ENCODE measurements at places on chromosomes 12 and 14.

- DNase-seq = no peak
Measured at GRCh38 chr12:99195474-99195873, 452.1 kb upstream of the GARIN6 start.

DNA sequence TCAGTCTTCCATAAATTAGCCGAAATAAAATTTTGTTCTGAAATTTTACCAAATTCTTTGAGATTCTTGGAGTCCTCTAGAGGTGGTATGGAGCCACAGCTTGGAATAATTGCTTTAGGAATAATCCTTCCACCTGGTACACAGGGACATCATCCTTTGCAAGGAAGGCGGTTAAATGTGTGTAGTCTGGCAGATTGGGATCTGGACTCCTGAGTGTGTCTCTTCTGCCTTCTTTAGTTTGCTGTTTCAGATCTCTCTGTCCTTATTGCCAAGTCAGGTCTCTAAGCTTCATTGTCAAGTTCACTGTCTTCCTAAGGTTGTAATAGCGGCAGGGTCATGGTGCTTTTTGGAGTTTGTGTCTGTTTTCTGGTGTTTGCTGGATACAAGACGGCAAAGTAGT lies 393.9 kb upstream of the RGS6 start:
- DNase-seq = no peak

DNA sequence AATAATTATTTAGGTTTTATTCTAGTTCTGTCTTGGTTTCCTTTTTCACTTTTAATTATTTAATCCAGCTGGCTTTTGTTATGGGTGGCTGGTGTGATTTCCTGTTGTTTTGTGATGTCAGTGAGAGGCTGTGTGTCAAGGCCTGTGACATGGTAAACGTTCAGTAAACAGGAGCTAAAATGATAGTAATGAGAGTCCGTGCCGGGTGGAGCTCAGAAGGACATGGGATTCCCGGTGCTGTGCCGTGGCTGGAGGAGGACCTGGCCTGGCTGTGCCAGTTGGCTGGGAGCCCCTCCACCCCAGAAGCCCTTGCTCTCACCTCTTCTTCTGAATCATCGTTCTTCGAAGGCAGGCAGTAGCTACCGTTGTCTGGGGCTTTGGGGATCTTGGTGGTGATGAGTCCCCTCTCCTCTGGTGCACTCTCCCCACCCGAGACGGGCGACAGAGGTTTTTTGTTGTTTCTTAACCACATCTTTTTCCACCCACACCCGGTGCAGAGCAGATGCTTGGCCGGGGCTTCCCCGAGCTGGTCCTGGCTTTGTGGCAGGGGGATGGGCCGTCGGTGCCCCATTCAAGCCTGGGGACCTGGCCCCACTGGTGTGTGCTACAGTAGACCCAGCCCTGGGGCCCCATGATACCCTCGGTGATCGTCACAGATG lies 29.1 kb downstream of the SH2B3 start:
- peak; percentile 65 for DNase-seq

- no peak for DNase-seq
Measured at GRCh38 chr12:88579601-88580050, 645 bp downstream of the KITLG start.

GRCh38 chr14:77044783-77045237 lies 16.3 kb upstream of the IRF2BPL start:
- DNase-seq = peak; percentile 60

- peak; percentile 29 for DNase-seq
Measured at GRCh38 chr12:63151623-63152320, 771 bp upstream of the AVPR1A start.

DNA sequence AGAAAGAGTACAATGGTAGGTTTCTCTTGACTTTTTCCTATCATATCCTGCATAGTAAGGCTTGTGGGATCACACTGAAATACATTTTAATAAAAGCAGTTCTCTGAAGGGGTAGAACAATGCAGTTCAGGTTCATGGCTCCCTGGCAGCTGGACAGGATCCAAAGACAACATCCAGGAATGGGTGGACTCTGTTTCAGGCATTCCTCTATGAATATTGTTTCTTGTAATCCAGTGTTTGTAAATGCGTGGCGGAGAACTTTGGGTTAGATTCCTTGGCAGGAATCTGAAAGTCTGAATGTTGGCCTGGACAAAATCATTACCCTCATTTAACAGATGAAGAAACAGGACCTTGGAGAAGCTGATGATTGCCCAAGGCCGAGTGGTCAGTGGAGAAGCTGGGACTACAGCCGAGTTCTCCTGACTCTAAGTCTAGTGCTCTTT lies 43.5 kb downstream of the SYNE2 start:
- peak; percentile 83 for DNase-seq

DNA sequence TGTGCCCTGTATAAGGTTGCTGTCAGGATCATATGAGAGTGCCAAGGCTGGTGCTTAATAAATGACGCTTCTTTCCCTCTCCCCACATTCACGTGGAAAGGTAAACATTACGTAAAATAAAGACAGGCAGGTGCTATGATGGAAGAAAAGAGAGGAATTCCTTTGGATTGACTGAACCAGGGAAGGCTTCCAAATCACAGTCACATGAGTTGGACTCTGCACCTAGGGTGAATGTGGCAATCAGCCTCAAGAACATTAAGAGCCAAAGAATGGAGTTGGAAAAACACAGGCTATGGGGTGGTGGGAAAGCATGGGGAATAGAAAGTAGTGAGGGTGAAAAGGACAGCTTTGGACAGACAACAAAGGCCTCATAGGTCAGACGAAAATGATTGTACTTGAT lies 473.1 kb downstream of the VRK1 start:
- no peak for DNase-seq

DNA sequence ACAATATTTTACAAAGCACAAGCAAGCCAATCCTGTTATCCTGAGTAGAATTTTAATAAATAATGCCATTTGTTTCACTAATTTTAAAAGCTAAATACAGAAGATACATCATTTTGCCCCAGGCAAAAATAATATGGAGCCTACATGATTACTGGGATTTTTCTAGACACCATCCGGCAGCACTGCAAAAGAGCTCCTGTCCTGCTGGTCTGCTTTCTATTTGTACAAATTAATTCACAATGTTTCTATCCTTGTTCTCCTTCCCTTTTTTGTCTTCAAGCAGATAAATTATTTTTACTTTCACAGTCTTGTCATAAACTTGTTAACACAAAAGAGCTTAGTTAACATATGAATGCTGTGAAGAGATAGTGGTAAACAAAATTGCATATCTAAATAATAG lies 4.6 kb downstream of the SIX1 start:
- no peak for DNase-seq

GRCh38 chr12:28817524-28817923 lies 331.6 kb upstream of the FAR2 start:
- no peak for DNase-seq

GRCh38 chr14:79701371-79701770 lies 509.9 kb downstream of the DIO2 start:
- DNase-seq = no peak

GRCh38 chr12:26749781-26750180 lies 83.2 kb downstream of the ITPR2 start:
- no peak for DNase-seq

- no peak for DNase-seq
Measured at GRCh38 chr14:69479696-69480095, 4.8 kb upstream of the PLEKHD1 start.

- no peak for DNase-seq
Measured at GRCh38 chr12:121828306-121828705, 24.5 kb downstream of the SETD1B start.

- DNase-seq = no peak
Measured at GRCh38 chr14:96693987-96694386, 103.2 kb upstream of the VRK1 start.

- no peak for DNase-seq
Measured at GRCh38 chr12:23099104-23099503, 474.1 kb downstream of the ETNK1 start.

DNA sequence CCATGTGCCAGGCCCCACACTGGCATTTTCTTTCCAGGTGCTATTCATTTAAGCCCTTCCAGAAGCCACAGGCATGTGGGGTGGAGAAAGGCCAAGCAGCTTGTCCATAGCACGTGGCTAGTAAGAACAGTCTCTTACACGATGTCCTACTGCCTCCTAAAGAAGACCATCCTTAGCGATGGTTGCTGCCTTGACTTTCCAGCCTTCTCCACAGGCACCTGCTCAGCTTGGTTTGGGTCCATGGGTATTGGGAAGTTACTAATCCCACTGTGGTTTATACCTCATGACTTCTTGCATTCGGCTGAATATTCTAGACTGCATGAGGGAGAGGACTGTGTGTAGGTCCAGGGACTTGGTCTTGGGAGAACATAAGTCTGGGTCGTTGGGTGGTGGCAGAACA lies 49.2 kb downstream of the NINJ2 start:
- no peak for DNase-seq

DNA sequence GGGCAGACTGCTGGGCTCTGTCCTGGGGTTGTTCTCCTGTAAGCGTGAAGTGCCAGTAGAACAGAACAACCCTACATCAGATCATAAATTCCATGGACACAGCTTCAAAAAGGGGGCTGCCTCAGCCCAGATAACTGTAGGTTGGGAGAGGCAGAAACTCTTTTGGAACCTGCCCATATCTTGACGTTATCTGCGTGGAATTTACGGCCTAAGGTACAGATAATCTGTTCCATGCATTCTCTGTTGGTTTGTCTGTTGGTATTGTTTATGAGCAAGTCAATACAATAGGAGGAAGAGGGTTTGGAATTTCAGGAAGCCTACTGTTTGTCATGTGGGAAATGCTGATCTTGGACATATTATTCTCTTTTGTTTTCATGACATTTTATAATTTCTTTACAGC lies 36.7 kb downstream of the SLC25A47 start:
- DNase-seq = no peak

DNA sequence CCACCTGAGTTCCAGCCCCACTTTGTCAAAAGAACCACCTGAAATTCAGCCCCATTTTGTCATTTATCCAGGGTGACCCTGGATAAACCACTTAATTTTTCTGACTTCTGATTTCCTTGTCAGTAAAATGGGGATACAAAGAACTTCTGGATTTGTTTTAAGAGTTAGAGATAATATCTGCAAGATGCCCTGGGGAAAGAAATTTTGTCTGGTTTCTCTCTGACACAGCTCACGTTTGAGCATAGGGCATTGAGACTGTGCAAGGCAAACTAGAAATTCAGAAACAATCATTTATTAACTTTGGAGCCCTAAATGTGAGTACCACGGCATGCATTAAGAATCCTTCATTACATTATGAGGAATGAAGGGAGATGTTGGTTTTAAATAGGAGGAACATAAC lies 37.2 kb downstream of the TMTC2 start:
- no peak for DNase-seq

DNA sequence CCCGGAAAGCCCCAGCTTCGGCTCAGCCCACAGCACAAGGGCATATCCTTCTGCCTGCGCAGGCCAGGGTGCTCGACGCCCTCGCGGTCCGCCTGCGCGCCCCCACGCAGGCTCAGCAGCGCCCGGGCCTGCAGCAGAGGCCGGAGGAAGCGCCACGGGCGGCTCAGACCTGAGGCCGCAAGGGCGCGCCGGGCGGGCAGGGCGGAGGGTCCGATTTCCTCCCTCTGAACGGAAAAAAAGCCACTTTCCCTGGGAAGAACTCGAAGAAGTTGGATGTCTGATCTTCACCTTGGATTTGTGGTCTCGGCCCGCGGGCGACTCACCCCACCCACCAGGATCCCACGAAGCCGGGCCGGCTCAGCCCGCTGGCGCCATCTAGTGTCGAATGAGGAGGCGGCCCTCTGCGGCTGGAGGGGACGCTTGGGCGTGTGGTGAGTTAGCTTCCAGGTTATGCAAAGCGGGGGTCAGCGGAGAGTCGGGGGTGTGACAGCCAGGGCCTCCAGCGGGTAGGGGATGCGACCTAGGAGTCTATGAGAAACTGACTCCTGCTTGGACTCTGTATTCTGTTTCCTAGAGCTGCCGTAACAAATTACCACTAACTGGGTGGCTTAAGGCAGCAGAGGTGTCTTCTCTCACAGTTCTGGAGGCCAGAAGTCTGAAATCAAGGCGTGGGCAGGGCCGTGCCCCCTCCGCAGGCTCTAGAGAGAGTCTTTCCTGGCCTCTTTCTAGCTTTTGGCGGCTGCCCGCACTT lies 40.0 kb upstream of the SRSF5 start:
- peak; percentile 69 for DNase-seq

- DNase-seq = no peak
Measured at GRCh38 chr14:99125113-99125512, 146.9 kb downstream of the BCL11B start.

DNA sequence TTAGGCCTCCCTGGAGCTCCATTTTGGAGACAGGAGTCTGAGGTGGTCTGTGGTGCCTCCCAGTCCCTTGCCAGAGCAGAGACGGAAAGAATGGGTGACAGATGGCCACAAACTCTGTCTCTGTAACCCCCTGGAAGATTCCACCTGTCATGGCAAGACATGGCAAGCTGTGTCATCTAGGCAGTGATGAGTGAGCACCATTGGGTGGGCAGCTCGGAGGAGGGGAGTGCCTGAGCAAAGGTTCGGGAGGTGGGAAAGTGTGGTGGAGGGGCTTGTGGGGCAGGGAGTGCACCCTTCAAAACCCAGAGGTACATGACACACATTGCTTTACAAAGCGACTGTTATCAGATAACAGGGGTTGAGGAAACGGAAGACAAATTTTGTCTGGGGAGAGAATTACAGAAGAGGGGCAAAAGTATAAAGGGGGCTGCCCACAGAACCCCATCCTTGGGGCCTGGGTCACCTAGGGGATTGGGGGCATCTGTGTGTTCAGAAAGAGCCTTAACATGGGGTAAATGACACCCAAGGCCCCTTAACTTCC lies 3.5 kb downstream of the RIN3 start:
- no peak for DNase-seq

DNA sequence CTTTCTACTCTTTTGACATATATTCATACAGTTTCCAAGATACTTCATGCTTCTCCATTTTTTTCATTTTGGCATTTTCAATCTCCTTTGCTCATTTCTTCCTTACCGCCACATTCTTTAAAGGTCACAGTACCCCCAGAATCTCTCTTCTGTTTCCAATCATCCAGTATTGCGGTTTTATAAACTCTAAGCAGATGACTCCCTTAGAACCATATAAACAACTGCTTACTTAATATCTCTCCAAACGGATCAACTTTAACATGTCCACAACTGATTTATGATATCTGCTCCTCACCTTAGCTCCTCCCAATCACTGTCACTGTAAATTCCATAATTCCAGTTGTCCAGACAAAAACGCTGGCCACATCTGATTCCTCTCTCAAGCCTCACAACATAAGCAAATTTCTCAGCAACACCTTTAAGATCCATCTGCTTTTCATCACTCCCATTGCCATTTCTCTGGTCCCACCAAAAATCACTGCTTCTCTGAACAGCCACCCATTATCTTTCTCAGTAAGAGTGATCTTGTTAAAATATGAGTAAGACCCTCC lies 49.6 kb downstream of the HNRNPC start:
- peak; percentile 28 for DNase-seq

Measured in fibroblast of skin of right biceps (primary cell).